ENCODE measurements at places on chromosomes 7 and 10.

DNA sequence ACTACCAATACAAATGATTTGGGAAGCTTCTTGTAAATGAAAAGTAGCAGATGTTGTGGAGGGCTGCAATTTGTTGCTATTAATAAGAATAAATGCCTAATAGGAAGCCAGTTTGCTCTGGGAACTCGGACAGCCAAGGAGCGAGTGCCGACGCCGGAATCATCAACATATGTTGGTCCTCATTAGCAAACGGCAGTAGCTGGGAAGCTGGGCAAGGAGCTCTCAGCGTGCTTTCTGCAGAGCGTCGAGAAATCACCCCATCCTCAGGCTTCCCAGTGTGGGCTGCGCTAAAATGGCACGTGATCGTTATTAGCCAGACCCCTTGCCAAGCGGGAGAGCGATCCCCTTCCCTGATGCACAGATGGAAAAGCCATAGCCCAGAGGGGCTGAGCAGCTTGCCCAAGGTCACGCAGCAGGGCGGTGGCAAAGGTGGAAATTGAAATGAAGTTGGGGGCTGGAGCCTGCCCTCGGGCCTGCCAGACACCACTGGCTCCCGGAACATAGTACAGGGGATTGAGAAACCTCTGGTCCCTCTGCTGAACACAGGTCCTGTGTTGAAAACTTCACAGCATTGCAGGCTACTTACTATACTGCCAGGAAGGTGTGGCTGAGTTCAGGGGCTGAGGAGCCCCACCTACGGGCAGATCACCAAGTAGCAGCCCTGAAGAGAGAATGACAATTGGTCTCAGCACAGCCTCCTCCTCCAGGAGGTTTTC, 326.9 kb downstream of the PLXNA4 start:
- no peak for DNase-seq

DNA sequence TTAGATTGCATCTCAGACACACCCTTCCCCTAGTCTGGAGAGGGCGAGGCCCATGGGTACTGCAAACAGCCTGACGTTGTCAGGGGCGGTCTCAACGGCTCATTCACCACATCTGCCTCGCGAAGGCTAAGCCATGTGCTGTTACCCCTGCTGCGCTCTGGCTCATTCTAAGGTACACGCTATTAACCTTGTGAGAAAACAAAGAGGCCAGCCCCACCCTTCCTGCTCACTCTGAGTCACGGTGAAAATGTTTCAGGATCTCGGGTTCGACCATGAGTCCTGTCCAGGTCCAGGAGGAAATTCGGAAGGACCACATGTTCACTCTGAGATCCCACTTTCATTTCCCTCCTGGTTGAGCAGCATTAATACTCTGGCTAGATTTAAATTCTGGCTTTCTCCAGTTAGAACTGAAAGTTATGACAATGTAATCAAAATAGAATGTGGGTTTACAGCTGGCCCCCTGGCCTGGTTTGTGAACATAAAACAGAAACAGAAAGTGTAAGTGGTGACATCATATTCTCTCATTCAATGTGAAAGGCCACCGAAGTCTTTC, 55.2 kb downstream of the EGFR start:
- DNase-seq = no peak

GRCh38 chr10:89853781-89854191, 152.4 kb downstream of the KIF20B start:
- no peak for DNase-seq

DNA sequence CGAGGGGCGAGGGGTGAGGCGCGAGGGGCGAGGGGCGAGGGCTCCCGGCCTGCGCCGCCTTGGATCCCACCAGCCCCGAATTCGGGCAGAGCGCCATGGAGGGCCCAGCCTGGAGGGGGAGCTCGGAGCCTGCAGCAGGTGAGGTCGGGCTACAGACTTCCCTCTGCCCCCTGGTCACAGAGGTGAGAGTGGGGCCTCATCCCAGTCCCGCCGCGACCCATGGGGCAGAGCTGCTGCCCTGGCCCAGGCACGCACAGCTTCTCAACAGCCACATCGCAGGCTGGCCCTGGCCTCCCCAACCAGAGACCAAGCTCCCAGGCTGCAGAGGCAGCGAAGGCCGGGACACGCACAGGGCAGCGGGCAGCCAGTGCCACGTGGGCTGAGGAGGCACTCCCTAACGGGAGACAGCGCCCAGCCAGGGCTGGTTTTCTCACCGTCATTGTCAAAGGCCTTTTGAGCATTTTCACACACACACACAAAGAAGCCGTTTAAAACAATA, 191.8 kb downstream of the PTPRN2 start:
- no peak for DNase-seq

DNA sequence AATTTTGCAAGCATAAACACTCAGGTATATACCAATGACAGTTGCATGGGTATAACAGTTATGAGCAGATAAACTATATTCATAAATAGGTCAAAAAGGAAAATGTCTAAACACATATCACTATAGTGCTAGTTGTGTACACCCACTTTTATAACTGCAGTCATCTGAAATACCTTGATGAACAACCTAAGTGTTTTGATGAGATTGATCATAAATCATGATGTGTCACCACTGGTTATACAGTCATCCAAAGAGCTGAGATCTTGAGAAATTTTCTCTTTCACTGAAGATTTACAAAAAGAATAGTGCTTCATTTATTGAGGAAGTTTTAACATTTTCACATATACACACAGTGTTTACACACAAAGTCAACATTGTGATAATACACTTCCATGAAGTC, 78.6 kb upstream of the SLC25A13 start:
- no peak for DNase-seq

DNA sequence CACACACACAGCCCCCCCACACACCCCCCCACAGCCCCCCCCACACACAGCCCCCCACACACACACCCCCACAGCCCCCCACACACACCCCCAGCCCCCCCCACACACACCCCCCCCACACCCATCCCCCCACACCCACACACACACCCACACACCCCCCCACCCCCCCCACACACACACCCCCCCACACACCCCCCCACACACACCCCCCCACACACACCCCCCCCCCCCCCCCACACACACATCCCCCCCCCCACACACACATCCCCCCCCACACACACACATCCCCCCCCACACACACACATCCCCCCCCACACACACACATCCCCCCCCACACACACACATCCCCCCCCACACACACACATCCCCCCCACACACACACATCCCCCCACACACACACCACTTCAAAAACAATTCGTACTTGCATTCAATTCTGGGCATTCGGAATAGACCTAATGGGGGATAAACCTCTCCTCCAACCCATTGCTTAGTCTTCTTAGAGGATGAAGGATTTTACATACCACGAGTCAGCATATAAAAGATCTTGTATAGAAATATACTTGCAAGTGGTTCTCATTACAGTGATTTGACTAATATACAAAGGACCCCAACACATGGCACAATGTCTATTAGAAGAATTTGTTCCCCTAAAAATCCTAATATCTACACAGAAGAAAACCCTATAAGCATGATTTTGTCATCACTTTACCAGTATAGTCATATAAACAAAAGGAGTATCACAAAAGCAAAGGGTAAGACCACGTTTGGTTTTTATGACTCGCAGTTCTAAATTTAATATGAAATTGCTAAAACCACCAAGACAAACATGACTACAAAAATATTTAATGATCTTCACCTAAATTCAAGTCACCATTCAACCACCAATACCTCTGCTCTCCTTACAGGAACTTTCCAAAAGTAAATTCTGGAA, 80.9 kb downstream of the DIP2C start:
- DNase-seq = no peak

DNA sequence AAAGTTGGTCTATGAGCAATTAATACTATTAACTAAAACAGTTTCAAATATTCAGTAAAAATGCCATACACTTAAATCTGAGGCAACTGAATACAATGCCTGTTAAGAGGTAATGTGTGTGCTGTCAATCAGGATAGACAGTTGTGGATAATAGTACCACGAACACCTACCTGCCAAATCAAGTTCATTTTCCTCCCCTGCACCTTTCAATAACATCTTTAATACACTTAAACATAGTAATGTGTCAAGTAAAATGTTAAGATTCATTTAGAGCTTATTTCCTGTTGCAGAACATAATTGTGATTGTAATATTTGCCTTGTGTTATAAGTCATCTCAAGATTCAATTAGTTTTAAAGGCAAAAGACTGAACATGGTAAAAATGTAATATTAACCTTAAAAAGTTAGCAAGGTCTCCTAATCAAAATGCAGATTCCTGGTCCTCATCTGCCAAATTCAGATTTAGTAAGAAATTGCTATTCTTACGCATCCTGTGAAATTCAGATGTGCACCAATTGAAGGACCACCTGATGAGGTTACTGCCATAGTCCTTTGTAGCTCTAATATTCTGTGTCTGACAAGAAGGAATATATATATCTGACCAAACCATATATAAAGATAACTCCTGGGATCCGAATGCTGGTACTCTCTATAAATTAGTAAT, 37.1 kb downstream of the COL1A2 start:
- DNase-seq = no peak

DNA sequence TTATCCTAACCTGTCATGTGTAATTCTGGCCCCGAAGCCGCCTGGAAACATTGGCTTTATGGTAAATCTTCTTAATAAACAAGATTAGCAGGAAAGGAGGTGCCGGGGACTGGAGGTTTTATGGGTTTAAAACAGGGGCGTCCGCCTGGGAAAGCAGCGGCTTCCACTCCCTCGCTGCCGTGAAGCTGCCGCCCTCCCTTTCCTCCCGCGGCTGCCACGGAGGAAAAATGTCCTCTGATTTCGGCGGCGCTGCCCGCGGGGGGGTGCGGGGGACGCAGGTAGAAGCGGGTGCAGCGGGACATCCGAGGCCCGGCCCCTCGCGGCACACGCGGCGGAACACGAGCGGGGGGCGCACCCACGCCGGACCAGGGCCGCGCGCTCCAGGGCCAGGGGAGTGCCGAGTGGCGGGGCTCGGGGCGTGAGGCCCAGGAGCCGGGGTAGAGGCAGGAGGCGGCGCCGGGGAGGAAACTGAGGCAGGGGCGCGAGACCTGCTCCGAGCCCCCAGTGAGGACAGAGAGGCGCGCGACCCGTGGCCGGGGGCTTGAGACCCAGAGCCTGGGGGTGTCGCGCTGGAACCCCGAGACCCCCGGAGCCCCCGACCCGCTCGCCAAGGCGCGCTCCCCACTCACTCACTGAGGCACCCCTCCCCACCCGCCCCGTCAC, 993 bp downstream of the PTPRN2 start:
- no peak for DNase-seq

DNA sequence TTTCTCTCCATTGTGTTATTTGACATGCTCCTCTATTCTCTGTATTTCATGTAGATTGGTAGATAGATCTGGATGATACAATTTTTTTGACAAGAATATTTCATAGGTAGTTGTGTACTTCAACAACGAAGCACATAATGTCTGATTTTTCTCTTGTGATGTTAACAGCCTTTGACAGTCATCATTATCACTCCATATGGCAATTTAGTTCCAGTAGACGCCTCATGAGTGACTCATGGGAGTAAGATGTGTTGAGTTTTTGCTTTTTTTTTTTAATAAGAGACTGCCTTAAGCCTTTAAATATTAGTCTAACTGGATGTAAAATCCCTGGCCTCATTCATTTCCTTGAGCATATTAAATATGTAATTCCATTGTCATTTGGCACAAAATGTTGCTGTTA, 123.5 kb upstream of the ZNF32 start:
- no peak for DNase-seq

DNA sequence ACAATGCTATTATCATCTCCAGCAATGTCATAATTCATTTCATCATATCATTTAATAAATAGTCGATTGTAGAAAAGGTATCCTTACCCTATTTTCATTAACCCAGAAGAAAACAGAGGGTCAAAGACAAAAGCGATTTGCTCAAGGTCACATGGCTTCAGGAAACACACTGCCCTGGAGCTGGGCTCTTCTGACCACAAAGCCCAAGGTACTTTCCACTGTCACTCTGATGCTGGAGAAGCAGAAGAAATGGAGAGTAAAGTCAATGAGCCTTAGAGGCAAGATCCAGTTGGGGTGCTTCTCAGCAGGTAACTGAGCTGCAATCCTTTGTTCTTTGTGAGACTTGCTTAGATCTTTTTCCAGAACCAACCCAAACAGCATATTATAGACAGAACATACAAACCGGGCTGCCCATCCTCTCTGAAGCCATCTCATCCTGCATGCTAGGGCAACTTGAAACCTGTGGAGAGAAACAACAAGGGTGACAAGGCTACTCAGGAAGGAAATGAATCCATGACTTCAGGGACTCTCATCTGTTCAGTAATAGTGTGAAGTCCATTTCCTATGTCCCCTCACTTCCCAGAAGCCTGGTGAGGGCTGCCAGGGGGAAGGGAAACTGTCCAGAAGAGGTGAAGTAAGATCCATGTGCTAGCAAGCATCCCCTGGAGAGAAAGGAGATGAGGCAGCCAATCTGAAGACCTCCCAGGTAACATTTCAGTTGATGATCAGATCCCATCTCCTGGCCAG, 148.6 kb upstream of the SVIL start:
- DNase-seq = no peak

GRCh38 chr10:123754123-123754522, 88.0 kb downstream of the GPR26 start:
- DNase-seq = no peak

- no peak for DNase-seq
Measured at GRCh38 chr7:36135700-36136099, 17.4 kb upstream of the EEPD1 start.

- no peak for DNase-seq
Measured at GRCh38 chr10:69382382-69383117, 34.2 kb downstream of the TACR2 start.

- no peak for DNase-seq
Measured at GRCh38 chr10:28677888-28678686, 766 bp downstream of the BAMBI start.

DNA sequence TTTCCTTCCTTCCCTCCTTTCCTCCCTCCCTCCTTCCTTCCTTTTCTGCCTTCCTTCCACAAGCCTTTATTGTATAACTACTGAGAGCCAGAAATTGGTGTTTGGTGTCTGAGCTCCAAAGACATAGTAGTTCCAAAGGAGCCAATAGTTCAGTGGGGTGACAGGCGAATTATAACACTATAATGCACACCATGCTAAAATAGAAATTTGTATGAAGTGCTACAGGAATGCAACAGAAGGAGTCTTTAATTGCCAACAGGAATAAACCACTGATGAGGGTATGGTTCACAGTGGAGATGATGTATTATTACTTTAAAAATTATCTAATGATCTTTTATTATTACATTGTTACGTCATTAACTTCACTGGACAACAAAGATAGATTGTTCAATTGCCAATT, 158.8 kb upstream of the SP8 start:
- DNase-seq = no peak

DNA sequence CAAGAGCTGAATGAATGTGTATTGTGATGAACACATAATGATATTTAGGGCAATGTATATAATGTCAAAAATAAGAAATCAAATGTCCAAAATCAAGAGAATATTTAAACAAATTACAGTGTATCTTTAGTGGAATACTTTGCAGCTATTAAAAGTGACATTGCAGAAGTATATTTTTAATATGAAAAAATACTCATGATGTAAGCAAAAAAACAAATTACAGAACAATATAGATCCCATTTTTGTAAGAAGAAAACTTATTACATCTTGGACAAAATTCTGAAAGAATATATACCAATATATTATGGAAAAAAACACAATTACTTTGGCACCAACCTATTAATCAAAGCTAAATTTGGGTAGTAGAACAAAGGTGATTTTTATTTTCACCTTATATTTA, 308.2 kb upstream of the NEBL start:
- DNase-seq = no peak

GRCh38 chr7:78563191-78563590, 764.6 kb downstream of the PHTF2 start:
- no peak for DNase-seq

Data from stimulated activated CD4-positive, alpha-beta T cell treated with anti-CD3 and anti-CD28 coated beads, TNF-alpha, amount 100 ng/mL, for 1 hour (primary cell).